ENCODE measurements at places on chromosomes 2 and 18.

- no peak for DNase-seq
Observed at GRCh38 chr18:79515944-79516351, 120.2 kb downstream of the NFATC1 start.

GRCh38 chr18:24114924-24115549 is 23.8 kb upstream of the CABYR start:
- no peak for DNase-seq

DNA sequence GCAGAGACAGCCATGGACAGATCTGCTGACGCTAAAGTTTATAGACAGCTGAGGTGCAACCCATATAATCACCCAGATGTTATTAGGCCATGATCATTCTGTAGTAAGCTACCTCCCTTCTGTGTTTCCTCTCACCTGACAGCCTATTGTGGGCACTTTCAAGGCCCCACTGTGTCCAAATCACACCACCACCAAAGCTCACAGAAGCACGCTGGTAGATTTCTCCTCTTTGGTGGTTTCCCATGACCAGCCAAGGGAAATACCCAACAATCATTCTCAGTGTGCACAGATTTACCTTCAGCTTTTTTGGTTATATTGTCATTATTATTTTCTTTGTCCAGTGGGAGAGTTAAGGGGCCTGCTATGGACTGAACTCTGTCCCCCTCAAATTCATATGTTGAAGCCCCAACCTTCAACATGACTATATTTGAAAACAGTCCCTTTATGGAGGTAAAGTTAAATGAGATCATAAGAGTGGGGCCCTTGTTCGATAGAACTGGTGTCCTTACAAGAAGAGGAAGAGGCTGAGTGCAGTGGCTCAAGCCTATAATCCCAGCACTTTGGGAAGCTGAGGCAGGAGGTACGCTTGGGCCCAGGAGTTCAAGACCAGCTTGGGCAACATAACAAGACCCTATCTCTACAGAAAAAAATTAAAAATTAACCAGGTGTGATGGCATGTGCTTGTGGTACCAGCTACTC is 74.0 kb upstream of the MSH6 start:
- DNase-seq, result no peak

GRCh38 chr2:3079959-3080948 is 297.4 kb downstream of the EIPR1 start:
- DNase-seq, result no peak

- no peak for DNase-seq
Observed at GRCh38 chr2:14909795-14910194, 277.3 kb downstream of the LRATD1 start.

DNA sequence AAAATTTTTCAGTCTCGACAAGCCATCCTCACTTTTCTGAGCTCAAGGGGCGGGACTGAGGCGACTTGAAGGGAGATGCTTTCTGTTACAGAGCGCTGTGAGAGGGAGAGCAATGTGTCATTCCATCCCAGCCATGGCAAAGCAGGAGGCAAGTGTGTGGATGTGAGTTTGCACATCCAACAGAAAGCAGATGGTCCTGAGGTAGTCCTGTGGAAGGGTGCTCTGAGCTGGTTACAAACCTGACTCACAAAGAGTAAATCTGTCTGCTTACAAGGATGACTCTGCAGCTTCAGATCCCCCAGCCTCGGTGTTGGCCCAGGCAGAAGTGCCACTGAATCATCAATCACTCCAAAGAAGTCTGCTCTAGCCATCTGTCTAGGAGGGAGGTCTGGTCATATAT is 482.0 kb upstream of the DCC start:
- DNase-seq, result no peak

DNA sequence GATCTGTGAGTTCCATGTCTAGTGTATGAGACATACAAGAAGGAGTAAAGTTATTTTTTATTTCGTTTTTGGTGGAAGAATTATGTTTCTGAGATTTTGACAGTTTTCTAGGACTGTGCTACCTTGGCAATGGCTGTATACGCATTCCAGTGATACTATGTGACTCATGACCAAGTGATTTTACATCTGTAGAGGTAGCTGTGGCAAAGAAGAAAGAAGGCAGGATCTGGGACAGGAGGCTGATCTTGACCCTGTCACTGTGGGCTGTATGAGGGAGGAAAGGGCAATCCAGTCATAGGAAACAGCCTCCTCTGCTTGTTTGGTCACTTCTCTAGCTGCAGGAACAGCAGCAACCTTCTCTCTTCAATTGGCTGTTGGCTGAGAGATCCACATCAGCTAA is 44.0 kb upstream of the PDCL3 start:
- DNase-seq, result no peak

DNA sequence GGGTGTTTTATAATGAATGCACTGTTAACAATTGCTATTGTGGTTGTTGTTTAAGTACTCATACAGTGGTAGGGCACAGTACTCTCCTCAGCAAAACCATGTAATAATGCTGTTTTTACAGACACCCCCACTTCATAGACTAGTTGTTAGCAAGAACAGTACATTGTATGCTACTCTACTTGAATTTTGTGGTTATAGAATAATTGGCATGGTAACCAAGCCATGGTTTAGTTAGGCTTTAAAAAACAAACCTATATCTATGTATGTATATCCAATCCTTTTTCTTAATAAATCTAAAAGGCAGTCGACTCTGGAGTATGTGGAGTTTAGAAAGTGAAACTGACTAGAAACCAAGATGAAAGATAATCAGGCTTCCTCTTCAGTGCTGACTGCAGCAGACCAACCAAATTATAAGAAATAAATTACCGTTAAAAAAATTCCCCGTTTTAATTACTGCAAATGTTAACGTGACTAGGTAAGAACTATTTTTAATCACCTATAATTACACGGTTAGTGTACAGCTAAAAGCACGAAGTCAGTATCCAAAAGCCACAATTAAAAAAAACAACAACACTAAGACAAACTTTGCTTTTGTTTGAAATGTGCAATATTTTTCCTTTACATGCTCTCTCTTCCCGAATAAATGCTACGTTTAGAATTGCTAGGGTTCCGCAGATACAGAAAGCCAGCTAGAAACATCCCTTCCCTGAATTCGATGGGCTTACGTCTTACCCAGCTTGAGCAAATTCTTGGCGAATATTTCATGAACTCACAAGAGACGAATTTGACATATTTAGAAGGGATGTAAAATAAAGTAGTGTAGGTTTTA is 113.3 kb upstream of the SERTAD2 start:
- DNase-seq, result no peak

- DNase-seq, result peak; percentile 62
Observed at GRCh38 chr2:9422321-9423099, 818 bp downstream of the ITGB1BP1 start.

DNA sequence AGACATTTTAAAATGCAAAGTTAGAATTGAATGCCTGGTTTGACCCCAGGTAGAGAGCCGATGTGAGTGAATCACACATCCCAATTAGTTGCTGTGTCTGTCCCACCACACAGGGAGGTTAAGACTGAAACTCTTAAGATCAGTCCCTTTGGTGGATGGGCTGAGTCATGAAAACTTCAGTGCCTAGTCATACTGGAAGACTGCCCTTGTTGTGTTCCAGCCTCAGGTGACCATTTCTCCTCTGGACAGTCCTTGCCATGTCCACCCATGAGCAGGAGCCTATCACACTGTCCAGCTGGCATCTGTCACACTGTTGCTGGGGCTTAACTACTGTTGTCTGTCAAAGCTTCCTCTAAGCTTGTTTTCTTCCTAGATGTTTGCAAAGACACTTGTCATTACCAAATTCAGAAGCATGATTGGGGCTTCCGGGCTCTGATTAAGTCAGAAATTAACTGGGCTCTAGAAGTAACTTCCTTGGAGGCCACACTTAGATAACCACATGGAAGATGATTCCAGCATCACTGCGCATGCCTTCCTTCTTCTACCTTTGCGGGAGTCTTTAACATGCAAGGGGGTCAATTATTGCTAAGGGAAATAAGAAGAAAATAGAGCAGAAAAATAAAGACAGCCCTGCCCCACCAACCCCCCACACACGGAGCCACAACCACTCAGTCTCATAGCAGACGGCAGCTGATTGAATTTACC is 21.3 kb downstream of the CYRIA start:
- DNase-seq, result no peak

DNA sequence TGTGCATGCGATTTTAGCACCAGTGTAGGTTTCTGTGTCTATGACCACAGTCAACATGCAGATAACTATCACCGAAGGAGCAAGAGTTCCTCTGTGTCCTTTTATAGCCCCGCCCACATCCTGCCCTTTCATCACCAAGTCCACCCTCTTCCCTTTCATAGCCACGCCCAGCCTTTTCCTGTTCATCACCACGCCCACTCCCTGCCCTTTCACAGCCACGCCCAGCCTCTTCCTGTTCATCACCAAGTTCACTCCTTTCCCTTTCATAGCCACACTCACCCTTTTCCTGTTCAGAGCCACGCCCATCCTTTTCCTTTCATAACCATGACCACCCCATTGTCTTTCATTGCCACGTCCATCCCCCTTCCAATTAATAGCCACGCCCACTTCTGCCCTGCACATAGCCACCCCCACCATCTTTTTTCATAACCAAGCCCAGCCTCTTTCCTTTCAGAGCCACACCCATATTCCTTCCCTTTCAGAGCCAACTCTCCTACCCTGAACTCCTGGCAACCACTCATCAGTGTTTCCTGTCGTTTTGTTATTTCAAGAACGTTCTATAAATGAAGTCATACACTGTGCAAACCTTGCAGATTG is 273.9 kb downstream of the MYT1L start:
- DNase-seq, result no peak

DNA sequence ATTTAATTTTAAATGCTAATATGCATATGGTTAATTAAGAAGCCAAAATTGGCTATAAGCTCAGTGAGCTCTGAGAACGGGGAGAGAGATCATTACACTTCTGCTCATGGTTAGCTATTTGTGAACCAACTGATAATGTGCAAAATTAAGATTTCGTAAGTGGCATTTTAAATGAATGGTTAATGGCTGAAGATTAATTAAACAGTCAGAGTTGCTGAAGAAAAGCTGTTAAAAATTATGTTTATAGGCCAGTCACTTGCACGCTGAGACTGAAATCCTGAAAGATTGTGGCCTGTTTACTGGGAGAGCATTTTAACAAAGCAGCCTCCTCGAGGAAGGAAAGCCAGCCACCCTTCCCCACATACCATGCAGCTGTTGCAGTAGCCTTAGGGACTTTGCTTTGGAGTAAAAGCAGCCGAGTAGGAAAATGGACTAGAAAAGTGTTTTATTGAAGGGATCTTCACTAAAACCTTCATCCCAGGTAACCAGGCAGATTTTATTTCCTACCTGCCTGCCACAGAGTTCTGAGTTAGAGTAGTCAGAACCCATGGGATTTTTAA is 218.8 kb upstream of the NRP2 start:
- DNase-seq, result no peak

GRCh38 chr18:51525453-51526225 is 328.2 kb upstream of the MEX3C start:
- no peak for DNase-seq

DNA sequence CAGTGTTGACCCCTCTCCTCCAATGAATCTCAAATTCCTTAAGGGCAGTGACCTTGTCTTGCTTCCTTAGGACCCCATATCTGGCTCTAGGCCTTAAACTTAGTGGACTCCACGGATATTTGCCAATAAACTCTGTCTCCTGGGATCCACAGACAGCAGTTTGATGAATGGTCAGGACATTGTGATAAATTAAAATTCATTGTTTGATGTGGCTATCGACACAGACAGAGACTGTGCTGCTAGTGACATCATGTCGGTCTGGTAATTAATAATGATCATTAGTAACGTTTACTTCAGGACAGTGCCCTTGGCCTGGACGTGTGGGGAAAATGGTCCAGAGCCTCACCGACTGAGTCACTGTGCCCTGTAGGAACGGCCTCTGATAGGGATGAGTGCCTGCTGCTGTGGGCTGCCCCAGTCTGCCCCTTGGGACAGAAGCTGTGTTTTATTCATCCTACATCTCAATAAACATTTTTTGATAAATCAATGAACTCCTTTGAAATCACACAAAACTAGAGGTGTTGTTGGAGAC is 5.2 kb upstream of the SLC35F6 start:
- no peak for DNase-seq

DNA sequence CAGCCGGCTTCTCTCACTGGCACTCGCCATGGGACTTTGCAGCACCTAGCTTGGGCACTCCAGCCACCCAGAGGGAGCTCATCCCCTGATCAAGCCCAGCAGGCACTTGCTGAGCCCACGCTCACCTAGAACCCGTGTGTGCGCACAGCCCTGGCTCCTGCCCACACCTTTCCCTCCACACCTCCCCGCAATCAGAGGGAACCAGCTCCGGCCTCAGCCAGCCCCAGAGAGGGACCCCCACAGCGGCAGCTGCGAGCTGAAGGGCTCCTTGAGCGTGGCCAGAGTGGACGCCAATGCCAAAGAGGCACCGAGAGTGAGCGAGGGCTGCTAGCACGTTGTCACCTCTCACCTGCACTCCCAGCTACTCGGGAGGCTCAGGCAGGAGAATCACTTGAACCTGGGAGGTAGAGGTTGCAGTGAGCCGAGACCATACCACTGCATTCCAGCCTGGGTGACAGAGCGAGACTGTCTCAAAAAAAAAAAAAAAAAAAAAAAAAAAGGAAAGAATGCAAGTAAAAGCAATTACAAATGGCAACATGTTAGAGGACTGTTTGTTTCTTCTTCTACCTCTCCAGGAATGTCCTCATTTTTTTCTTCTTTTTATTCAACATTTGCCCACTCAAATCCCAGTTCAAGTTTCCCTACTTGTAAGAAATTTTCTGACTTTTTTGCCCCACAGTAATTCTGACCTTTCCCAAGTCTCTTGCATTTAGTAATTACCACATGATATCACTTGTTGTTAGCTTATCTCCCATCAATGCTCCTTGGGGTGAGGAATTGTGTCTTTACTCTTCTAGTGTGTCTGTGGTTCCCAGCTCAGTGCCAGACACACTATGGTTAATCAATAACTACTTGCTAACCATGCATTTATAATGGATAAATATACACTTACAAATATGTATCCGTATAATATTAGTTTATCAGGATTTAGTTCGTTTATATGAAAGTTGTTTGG is 40.6 kb upstream of the ST3GAL5 start:
- DNase-seq, result no peak

GRCh38 chr2:8234757-8235374 is 447.0 kb upstream of the ID2 start:
- no peak for DNase-seq
